ENCODE measurements at places on chromosomes 7 and 10.

DNA sequence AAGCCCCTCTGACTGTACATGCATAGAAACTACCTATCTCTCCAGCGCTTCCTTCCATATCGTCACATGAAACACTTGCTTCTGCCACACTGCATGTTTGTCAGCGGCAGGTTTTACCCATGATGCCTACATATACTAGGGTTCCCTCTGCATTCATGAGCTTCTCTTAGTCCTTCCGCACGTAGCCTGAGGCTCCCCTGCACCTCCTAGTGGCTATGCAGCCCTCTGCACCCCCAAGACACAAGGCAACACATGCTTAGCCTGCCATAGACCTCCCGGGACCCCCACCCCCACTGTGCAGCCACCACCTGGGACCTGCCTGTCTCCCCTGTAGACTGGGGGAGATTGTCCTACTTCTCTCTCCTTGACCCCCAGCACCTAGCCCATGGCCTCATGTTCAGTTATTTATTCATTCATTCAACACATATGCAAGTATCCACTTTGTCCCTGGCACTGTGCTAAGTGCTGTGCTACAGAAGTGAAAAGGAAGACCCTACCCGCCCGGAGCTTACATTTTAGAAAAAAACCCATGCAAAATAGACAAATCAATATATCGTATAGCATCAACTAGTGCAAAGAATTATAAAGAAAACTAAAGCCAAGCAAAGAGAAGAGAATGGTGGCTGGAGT lies 23.5 kb downstream of the TMEM273 start:
- DNase-seq: peak; percentile 32

- DNase-seq: no peak
These were observed 19.4 kb downstream of the CDK13 start for GRCh38 chr7:39969431-39969830.

DNA sequence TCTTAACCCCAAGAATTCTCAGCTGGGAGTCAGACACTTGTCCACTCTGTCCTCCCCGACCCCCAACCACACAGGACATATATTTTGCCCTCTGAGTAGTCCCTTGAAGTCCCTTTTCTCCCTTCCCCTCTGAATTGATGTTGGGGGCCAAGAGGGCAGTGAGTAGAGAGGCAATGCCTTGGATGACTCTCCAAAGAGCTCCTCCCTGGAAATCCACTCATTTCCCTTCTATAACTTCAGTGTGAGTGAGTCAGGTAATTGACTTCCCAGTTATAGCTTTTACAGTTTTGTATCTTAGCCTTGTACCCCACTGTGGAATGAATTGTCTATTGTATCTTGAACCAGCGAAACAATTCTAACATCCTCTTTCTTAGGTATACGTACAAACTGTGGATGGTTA lies 9.2 kb upstream of the ODAD2 start:
- no peak for DNase-seq

- no peak for DNase-seq
These were observed 989 bp downstream of the ERLIN1 start for GRCh38 chr10:100184840-100185239.

DNA sequence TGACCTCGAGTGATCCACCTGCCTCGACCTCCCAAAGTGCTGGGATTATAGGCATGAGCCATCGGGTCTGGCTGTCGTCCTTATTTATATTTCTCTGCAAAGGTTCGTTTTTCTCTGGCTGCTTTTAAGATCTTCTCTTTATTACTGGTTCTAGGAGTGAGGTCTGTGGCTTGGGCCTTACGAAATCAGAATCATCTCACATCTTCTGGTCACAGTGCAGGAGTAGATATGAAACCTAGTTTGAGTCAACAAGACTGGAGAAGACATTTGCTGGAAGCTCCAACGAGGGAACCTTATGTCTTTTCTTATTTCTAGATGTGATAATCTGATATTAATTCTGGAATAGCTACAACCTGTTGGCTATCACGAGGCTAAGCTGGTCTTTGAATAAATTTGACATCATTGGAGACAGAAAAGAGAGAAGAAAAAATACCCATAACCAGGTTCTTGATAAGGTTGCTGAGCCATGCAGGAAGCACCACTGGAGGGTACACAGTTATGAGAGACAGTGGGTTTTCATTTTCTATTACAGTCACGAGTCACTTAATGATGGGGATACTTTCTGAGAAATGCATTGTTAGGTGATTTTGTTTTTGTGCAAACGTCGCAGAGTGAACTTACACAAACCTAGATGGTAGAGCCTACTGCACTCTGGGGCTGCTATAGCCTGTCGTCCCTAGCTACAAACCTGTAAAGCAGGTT lies 25.6 kb upstream of the IL15RA start:
- DNase-seq: no peak

DNA sequence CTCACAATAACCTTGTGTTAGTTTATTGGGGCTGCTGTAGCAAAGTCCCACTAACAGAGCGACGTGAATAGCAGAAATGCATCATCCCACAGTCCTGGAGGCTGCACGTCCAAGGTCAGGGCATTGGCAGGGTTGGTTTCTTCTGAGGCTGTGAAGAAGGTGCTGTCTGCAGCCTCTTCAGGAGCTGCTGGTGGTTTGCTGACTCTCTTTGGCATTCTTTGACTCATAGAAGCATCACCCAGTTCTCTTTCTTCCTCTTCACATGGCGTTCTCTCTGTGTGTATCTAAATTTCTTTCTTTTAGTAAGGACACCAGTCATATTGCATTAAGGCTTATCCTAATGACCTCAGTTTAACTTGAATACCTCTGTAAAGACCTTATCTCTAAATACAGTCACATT lies 428.4 kb upstream of the KLF6 start:
- no peak for DNase-seq

GRCh38 chr10:127196282-127197153 lies at the start of gene INSYN2A:
TSS of gene INSYN2A (minus strand) at chr10:127196591. CDS start at chr10:127176395, 20,196 bp downstream.
- no peak for DNase-seq

All from CD4-positive, alpha-beta T cell treated with Interleukin-6 for 4 hours (primary cell).